HFFc6 (cell line): ENCODE measurements at places on chromosomes 5 and 9. TPM values are rescaled to one million over a fixed set of nuclear protein-coding genes. Genes with fewer than 3 reads are reported as not detected.

DNA sequence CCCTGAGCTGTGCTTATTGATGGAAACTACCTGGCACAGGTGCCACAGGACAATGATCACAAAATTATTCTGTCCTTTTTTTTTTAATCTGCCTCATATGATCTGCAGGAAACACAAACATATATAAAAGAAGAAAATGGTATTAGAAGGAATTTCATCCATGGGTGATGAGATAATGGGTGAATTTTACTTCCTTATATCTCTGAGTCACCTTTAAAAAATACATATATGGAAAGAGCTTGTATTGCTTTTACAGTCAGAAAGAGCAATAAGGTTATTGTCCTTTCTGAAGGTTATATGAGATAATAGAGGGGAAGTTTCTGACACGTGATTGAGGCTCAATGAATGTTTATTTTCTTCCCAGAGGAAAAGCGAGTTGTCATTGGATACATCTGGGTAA is 31.6 kb downstream of the NEURL1B start:
- no peak for DNase-seq

GRCh38 chr5:169580964-169581363 is 2.6 kb upstream of the SPDL1 start:
- DNase-seq, result no peak

GRCh38 chr5:10862085-10862484 is 101.1 kb upstream of the DAP start:
- DNase-seq, result no peak

- no peak for DNase-seq
Measured at GRCh38 chr5:90897618-90898017, 339.0 kb downstream of the ADGRV1 start.

Gene SLC46A2
- not detected in 3 replicates for total RNA-seq

Gene HCN1
- not detected in 3 replicates for total RNA-seq

Gene PCDHGA10
- total RNA-seq, result 0.61 to 1.2 TPM (median 0.97 TPM) in 3 replicates

Gene SLC1A3
- 0.45 TPM in 1 of 3 replicates, not detected in the others for total RNA-seq

Gene SPINK4
- total RNA-seq, result not detected in 2 replicates

Gene DOCK2
- 2.6 to 6.5 TPM (median 3.2 TPM) in 3 replicates for total RNA-seq
